Calu3 (cell line): ENCODE measurements at places on chromosomes 4 and X. TPM values are rescaled to one million over a fixed set of nuclear protein-coding genes. Genes with fewer than 3 reads are reported as not detected.

BEX2 gene
- total RNA-seq = 2.5 and 4.0 TPM in 2 replicates

TEC gene
- total RNA-seq = 3.2 and 5.4 TPM in 2 replicates

POF1B gene
- 24.1 and 32.5 TPM in 2 replicates for total RNA-seq

TMPRSS11D gene
- total RNA-seq = not detected in 2 replicates

GAGE12J gene
- not detected in 2 replicates for total RNA-seq

GAGE12E gene
- not detected in 2 replicates for total RNA-seq

SMIM31 gene
- total RNA-seq = 1.9 and 4.2 TPM in 2 replicates

NIPAL1 gene
- total RNA-seq = 17.0 and 21.0 TPM in 2 replicates

NAP1L3 gene
- total RNA-seq = not detected in 2 replicates

CPZ gene
- total RNA-seq = not detected in 2 replicates

SRPK3 gene
- 0.14 and 0.29 TPM in 2 replicates for total RNA-seq

CENPVL3 gene
- total RNA-seq = not detected in 2 replicates

SERTM2 gene
- total RNA-seq = not detected in 2 replicates

RXFP1 gene
- total RNA-seq = not detected in 2 replicates

SMS gene
- total RNA-seq = 215 and 225 TPM in 2 replicates

PRDM5 gene
- 8.3 and 8.7 TPM in 2 replicates for total RNA-seq

RIBC1 gene
- total RNA-seq = 1.2 and 1.6 TPM in 2 replicates
